Caudate nucleus (tissue), 63 donors: ENCODE measurements at places on chromosomes 12 and 14.

- DNase-seq = no peak
Observed at GRCh38 chr12:54452628-54453027, 20.8 kb downstream of the GTSF1 start.

- no peak for DNase-seq
Observed at GRCh38 chr14:22846811-22847307, 10.5 kb downstream of the MMP14 start.

DNA sequence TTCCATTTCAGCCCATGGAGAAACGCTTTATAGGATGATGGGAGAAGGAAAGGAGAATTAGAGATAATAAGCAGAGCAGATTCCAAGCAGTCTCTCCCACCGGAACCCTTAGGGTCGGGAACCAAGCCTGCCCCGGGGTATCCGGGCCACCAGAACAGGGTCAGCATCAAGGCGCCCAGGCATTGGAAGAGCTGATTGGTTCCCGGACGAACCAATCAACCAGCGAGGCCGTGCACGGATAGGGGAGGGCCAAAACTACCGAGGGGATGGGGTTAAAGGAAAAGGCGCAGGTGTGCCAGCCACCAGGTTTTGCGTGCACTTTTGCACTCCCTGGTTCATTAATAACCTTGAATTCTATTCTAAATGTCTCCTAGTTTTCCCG lies 1.7 kb downstream of the PPM1H start:
- peak; percentile 79 for DNase-seq

DNA sequence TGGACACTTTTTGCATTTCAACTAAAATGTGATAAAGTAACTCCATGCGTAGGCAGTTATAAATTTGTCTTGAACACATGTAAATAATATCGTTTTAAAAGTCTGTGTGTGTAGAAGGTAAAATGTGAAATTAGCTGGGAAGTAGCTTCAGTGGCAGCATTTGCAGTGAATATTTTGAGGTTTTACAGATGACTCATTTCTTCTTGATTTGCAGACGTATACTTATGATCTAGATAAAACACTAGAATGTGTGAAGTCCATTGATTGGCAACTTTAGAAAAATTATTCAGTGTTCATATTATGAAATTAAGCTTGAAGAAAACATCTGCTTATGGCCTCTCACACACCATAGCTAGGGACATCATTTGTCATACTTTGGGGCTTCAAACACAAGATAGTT lies 788.6 kb upstream of the NOVA1 start:
- no peak for DNase-seq

GRCh38 chr14:77892381-77892871 lies 92.5 kb downstream of the ADCK1 start:
- no peak for DNase-seq

GRCh38 chr14:54669721-54670561 lies 103.0 kb downstream of the SAMD4A start:
- no peak for DNase-seq

DNA sequence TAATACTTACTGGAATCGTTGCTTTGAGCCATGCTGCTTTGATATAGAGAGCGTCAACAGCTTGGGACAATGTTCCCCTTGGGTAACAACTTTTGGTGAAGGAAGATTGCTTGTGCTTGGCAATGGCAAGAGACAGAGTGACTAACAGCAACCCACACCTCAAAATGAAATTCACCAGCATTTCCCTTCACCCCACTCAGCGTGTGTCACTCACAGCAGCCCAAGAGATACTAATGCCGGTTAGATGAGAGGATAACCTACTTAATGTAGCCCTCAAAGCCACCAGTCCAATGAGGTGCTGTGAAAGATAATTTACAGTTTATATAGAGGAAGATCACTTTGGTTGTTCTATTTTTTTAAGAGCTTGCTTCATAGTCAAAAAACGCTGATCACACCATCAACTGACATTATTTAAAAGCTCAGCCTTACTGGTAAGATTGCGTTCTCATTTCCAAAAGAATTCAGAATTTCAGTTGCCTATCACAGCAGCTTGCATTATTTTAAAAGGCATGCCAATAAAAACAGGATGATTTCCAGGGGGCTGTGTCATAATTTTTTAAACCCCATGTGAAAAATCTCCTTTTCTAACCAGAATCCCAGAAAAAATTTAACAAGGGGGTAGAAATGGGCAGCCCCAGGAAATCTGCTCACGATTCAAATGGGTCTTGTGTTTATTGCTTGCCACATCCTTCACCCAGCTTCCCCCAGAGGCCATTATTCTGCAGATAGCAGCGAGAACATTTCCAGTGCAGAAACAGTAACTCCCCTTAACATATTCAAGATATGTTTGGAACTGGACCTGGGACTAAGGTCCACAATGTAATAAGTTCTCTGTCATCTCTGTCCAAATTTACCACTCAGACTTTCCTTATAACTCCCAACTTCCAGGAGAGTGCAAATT lies at the start of gene IL26:
Gene IL26, minus strand, starts transcription at position 235 of the 901 bp plus-strand sequence. Its CDS starts 54 bp downstream, at position 181.
- DNase-seq = no peak

DNA sequence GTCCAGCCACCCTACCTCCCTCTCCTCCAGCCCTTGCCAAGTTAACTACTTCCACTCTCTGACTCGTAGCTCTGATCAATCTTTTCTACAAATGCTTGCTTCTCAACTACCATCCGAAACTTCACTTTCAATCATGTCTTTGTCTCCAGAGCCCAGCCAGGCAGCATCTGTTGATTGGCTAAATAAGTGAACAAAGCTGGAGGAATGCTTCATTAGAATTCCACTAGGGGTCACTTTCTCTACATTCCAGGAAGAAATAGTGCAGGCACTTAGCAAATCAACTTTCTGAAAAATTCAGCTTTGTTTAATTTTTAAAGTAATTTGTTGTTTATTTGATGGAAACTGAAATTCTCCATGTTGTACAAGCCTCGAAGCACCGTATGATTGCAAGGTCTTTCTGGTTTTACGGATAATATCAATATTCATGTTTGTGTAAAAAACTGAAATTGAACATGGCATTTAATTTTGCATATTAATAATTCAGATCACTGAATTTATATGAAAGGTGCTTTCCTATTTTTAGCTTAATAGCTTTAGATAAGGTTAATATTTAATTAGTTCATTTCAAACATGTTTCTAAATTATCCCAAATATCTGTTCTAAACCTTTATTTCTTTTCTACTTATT lies 32.4 kb upstream of the HELB start:
- DNase-seq = no peak
